ENCODE measurements at places on chromosomes 1 and 21. TPM values are rescaled to one million over a fixed set of nuclear protein-coding genes. Genes with fewer than 3 reads are reported as not detected.

ZNF648 gene
- 0.22 TPM for total RNA-seq

PTPN14 gene
- 99.9 TPM for total RNA-seq

MFSD2A gene
- 2.1 TPM for total RNA-seq

MX2 gene
- 0.52 TPM for total RNA-seq

LENEP gene
- total RNA-seq: not detected

IL19 gene
- total RNA-seq: not detected

ZNF692 gene
- 6.5 TPM for total RNA-seq

PTAFR gene
- total RNA-seq: not detected

PLA2G2F gene
- not detected for total RNA-seq

NTRK1 gene
- not detected for total RNA-seq

TM2D1 gene
- 49.9 TPM for total RNA-seq

KRTAP11-1 gene
- total RNA-seq: not detected

TMPRSS2 gene
- total RNA-seq: not detected

DMRTA2 gene
- total RNA-seq: not detected

GFI1 gene
- total RNA-seq: under 0.01 TPM

TDRD5 gene
- total RNA-seq: not detected

VSIG8 gene
- total RNA-seq: not detected

GJA4 gene
- 0.11 TPM for total RNA-seq

ZSCAN20 gene
- total RNA-seq: 9.8 TPM

C1orf185 gene
- not detected for total RNA-seq

GSTM1 gene
- 19.2 TPM for total RNA-seq

CLDN8 gene
- not detected for total RNA-seq

BMP8A gene
- total RNA-seq: not detected

TRABD2B gene
- 0.22 TPM for total RNA-seq

RIPPLY3 gene
- total RNA-seq: 0.11 TPM

LRRC3 gene
- total RNA-seq: 0.26 TPM

LCE1F gene
- not detected for total RNA-seq

LCE3E gene
- not detected for total RNA-seq

IVL gene
- not detected for total RNA-seq

DDX59 gene
- 14.2 TPM for total RNA-seq

HAO2 gene
- not detected for total RNA-seq

RIPK4 gene
- total RNA-seq: 6.4 TPM

TEKT2 gene
- 0.13 TPM for total RNA-seq

GPR25 gene
- total RNA-seq: not detected

CELA2B gene
- total RNA-seq: not detected

ZC3H12A gene
- 8.9 TPM for total RNA-seq

CRABP2 gene
- 3.0 TPM for total RNA-seq

ANGPTL3 gene
- total RNA-seq: 0.11 TPM

AMIGO1 gene
- 2.1 TPM for total RNA-seq

KCNQ4 gene
- not detected for total RNA-seq

OR2M3 gene
- not detected for total RNA-seq

IPO13 gene
- 17.3 TPM for total RNA-seq

RNF115 gene
- total RNA-seq: 26.3 TPM

KRTAP10-8 gene
- total RNA-seq: not detected

BCAS2 gene
- total RNA-seq: 43.1 TPM

TRIM58 gene
- 0.43 TPM for total RNA-seq

CDK18 gene
- 0.76 TPM for total RNA-seq

BEND5 gene
- total RNA-seq: 1.0 TPM

Measured in articular chondrocyte of knee joint (primary cell).